Left cardiac atrium (tissue), 4 donors: ENCODE measurements at places on chromosomes 13 and 19. TPM values are rescaled to one million over a fixed set of nuclear protein-coding genes. Genes with fewer than 3 reads are reported as not detected.

OR10H1 gene
- not detected for total RNA-seq

- DNase-seq, result peak; percentile 15
Measured at GRCh38 chr13:114111577-114111976, 20.8 kb downstream of the RASA3 start.

KLK15 gene
- not detected for total RNA-seq

- no peak for DNase-seq
Measured at GRCh38 chr13:97475011-97475410, 41.0 kb downstream of the RAP2A start.

- no peak for DNase-seq
Measured at GRCh38 chr13:64127856-64128255, 2712.2 kb upstream of the PCDH20 start.

DNA sequence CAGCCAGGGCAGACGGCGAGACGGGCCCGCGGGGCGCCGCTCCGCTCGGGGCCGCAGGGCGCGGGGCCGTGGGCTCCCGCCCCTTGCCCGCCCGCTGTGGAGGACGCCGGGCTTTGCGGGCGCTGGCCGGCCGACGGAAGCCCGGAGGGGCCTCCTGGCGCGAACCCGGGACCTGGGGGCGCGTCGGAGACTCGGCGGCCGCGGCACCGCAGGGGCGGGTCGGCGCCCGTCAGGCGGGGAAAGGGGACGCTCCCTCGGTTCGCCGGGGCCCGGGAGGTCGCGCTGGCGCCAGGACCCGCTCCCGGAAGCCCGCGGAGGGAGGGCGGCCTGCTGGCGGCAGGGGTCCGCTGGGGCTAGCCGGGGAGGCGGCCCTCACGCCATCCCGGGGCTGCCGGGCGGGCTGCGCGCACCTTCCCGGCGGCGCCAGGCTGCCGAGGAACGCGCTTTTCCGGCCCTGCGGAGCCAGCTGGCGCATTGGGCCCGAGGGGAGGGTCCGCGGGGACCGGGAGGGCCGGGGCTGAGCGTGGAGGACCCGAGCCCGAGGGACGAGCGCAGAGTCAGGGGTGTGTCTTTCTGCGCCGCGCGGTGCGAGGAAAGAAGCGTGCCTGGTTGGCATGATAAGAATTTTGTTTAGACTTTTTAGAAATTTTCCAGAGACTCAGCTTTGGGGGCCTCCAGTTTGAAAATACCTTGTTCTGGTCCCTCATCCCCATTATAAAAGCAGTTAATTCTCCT lies 511 bp downstream of the GARRE1 start:
- DNase-seq, result peak; percentile 54

- DNase-seq, result no peak
Measured at GRCh38 chr13:61162106-61162505, 253.5 kb downstream of the PCDH20 start.

DNA sequence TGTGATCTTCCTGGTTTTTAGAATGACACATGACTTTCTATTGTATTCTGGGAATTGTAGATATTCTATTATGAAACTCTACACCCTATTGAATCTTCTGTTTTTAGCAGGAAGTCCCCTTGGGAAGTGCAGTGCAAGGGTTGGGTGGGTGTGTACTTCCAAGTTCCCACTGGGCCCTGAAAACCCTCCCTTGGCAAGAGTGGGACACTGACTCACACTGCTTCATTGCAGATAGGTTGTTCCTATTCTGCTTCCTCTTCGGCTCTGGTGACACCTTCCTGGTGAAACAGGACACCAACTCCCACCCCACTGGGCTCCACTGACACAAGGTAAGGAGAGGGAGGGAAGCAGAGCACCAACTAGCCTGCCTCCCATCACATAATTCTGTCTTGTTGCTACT lies 121.8 kb downstream of the KCTD12 start:
- peak; percentile 84 for DNase-seq

GARIN5A gene
- total RNA-seq, result 1.5 TPM

DNA sequence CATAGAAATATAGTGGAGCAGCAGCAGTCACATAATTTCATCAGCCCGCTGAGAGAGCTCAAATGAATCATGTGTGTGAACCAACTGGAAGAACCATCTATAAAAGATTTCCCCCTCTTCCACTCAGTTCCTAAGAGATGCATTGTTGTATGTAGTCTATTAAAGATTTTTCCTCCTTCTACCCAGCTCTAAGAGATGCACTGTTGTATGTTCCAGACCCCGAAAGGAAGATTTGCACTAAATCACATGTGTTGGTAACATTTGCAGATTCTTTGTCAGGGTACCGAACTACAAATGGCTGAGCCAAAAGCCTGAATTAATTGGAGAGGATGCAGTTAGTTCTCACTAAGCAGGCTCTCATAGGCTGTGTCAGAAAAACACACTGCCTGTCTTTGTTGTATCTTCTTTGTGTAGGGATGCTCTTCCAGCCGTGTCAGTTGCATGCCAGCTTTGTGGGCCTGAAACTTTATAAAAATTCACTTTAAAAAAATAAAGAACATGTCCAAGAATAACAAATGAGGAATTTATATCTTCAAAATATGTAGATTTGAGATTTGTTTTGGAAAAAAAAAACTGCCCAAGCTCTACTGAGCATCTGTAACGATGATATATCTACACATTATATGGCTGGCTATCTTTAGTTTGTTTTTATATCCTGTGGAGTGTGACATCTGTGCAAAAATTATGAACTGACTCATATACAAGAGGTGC lies 223.1 kb downstream of the MZT1 start:
- DNase-seq, result no peak

GRCh38 chr19:11197291-11198174 lies at the start of gene KANK2:
Gene KANK2, minus strand, starts transcription at chr19:11197545. Its CDS starts 3,034 bp downstream, at chr19:11194511.
- DNase-seq, result peak; percentile 87

PLEKHF1 gene
- total RNA-seq, result 32.8 TPM

- DNase-seq, result no peak
Measured at GRCh38 chr13:79440958-79441528, 35.0 kb upstream of the RBM26 start.

ZNF560 gene
- not detected for total RNA-seq

FBXO17 gene
- 7.8 TPM for total RNA-seq

- no peak for DNase-seq
Measured at GRCh38 chr19:58083021-58083420, 15.0 kb downstream of the ZSCAN18 start.

DNA sequence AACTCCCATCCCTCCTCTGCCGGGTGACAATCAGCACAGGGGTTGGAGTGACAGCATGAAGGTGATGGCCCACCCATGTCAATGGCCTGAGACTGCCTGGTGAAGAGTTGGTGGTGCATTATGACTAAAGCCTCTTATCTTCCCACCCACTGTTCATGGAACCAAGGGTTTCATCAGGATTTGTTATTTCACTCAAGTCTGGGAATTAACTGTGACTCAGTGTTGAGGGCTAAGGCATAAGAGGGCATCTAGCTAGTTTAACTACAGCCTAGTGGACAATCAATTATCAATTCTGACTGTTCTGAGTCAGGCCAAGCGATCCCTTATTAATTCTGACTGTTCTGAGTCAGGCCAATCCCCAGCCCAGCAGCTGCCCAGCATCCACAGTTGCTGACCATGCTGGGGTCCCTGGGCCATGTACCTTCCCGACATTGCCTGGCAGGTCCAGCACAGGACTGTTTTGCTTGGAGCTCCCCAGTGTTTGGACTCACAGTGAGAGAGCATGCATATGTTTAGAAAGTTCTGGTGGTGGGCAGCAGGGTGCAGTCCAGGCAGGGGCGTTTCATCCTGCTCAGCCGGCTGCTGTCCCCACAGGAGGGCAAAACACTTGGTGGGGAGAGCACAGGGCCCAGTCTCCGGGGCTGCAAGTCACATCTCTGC lies 65.5 kb downstream of the RASL11A start:
- no peak for DNase-seq

- no peak for DNase-seq
Measured at GRCh38 chr13:106918557-106918860, 350.6 kb upstream of the ARGLU1 start.

DNA sequence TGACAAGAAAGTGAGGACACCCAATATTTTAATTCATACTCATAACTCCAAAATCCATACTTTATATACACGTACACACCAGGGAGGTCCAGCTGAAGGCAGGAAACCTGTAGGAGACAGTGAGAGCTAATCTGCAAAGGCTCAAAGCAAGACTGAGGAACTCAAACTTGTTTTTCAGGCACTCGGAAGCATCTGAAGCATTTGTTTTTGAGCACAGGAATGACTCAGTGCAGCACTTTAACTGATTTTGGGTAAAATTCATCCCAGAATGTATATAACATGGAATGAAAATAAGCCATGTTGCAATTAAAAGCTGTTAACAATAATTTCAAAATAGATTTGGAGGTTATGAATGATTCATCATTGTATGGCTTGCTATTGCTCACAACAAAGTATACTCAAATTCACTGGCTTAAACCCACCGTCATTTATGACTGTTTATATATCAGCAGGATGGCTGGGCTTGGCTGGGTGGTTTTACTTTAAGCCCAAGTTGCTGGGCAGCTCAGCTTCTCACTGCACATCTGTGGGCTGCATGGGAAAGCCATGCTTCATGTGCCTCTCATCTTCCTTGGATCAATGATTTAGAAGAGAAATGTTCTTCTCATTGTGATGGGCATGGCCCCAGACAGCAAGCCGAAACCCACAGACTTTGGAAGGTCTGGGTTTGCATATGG lies 177.0 kb downstream of the RFC3 start:
- DNase-seq, result no peak

- DNase-seq, result no peak
Measured at GRCh38 chr13:94607939-94608338, 6.3 kb downstream of the GPR180 start.

GRCh38 chr19:1361601-1362386 lies 21.9 kb upstream of the NDUFS7 start:
- no peak for DNase-seq

GRCh38 chr19:4444765-4445741 lies 12.5 kb downstream of the UBXN6 start:
- DNase-seq, result no peak

DNA sequence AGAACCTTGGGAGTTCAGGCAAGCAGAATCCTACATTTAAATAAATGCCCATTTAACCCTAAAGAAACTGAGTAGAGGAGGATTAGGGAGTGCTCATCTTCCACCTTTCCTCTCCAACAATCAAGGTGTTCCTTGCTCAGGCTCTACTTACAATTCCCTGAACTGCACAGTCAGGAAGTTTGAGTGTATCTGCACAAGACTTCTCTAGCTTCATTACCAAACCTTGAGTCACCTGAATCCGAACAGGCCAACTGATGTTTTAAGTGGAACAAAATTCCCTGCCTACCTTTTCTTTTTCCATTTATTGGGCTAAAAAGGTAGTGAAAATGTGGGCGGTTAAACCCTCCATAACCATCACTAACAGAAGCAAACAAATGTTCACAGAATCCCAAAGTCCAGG lies 78.3 kb downstream of the FOXO1 start:
- no peak for DNase-seq

DNA sequence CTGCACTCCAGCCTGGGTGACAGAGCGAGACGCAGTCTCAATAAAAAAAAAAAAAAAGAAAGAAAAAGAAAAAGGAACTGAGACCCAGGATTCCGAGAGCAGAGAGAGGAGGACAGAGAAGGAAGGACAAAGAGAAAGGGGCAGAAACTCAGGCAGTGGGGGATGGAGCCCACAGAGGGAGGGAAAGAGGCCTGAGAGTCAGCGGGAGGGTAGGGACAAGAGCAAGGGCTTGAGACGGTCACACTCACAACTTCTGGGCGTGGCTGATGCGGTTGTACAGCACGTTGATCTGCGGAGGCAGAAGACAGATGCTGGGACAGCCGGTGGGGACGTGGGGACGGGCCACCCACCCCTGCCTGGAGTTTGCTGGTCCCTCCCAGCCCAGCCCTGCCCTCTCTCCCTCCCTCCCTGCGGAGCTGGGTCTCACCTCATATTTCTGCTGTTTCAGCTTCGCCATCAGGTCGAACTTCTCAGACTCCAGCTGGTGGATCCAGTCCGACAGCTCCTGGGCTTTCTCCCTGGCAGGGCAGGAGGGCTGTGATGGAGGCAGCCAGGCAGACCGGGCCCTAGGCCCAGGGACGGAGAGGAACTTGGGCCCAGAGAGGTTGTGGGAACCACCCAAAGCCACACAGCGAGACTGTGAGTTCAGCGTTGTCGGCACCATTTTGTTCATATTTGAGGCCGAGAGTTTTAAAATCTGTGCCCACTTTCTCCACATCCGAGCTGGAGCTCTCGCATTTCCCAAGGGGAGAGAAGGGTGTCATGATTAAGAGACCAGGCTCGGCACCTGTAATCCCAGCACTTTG lies 15.2 kb downstream of the TNNT1 start:
- DNase-seq, result no peak

LRRC25 gene
- total RNA-seq, result 4.9 TPM

GRCh38 chr19:38869836-38870607 lies 8.1 kb downstream of the RINL start:
- peak; percentile 91 for DNase-seq

GRCh38 chr13:37665420-37665819 lies 66.9 kb upstream of the POSTN start:
- no peak for DNase-seq

DNA sequence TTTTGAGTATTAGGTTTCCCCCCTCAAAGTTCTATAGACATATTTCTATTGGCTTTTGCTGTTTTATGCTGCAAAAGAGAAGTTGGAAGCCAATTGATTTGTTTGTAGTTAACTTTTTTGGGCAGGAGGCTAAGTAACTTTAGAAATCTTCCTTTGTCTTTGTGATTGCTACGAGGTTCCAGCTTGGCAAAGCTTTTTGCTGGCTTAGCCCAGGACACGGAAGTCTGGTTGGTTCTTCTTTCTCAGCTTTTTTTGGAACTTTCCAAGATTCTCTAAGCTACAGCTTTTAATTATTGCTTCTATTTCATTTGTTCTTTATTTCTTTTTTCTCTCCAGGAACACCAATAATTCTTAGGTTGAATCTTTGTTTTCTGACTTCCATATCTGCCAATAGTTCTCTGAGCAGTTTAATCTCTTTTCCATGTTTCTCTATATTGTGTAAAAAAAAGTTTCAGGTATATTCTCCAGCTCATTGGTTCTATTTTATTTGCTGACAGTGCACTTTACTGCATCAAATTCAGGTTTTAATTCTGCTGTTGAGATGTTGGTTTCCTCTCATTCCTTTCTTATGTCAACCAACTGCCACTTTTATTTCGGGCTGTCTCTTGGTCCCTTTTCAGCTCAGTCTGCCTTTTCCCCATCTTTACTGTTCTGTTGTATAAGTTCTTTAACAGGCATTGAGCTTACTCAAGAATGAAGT lies 27.8 kb downstream of the MBNL2 start:
- no peak for DNase-seq

- DNase-seq, result no peak
Measured at GRCh38 chr13:111228262-111229144, 91.9 kb upstream of the TEX29 start.
